ENCODE measurements at places on chromosomes 6 and 20.

DNA sequence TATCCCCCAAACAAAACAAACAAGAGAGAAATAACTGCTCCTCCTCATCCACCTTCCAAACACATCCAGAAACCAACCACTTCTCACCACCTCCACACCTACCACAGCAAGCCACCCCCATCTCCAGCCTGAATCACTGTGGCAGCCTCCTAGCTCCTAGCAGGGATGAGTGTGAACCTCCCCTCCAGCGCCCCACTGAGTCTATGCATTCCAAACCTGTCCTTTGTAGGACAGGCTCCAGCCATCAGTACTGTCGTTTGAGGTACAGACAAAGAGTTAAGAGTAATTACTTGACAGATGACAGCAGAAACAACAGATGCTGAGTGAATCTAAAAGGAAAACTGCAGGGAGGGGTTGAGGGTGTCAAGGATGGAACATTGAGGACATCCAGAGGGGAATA, 2.4 kb downstream of the METTL24 start:
- no peak for DNase-seq

- DNase-seq, result no peak
Observed at GRCh38 chr20:64176971-64177370, 12.7 kb downstream of the MYT1 start.

DNA sequence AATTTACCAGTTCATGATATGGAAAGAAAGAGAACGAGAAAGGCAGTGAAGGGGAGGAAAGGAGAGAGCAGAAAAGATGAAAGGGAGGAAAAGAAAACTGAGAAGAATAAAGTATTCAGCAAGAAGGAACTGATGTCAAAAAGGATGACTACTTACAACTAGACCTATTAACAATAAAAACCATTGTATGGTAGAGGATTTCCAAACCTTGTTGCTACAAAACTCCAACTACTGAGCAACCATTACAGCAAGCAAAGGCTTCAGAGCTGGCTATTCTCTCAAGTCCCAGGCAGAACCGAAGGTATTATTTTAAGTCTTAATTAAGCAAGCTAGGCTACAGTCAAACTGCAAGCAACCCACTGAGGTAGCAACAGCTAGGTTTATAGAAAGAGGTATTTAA, 142.2 kb downstream of the BTBD9 start:
- DNase-seq, result no peak

DNA sequence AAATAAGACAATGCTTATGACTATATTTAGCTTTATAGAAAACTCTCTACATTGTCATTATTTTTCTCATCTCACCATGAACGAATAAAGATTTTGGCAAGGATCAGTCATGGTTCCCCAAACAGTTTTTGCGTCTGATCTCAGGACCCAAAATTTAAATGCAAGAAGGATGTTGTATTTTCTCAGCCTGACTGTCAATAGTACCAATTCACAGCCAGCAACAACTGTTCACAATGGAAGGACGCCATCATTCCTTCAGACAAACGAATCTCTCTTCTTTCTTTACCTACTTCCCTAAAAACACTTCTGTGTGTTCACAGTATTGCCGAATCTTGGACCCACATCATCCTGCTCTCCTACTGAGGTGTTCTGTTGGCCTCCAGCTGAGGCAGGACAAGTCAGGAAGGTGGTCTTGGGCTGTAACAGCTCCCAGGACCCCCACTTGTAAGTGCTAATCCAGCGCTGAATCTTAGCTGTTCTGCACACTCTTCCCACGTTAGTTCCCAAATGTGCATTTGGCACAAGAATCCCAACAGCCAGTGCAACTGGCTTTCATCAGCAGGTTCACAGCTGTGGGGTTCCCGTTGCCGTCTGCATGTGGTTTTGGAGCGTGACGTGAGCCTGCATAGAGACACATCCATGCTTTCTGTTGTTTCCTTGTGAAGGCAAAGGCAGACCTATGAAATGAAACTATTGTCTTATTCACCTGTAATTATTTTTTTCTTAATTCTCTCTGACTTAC, 600.0 kb downstream of the QKI start:
- no peak for DNase-seq

Measured in T-helper 1 cell (primary cell).